Kidney (tissue), 22 donors: ENCODE measurements at places on chromosomes 2 and 18.

- DNase-seq = no peak
Observed at GRCh38 chr2:138622613-138623012, 121.0 kb downstream of the SPOPL start.

DNA sequence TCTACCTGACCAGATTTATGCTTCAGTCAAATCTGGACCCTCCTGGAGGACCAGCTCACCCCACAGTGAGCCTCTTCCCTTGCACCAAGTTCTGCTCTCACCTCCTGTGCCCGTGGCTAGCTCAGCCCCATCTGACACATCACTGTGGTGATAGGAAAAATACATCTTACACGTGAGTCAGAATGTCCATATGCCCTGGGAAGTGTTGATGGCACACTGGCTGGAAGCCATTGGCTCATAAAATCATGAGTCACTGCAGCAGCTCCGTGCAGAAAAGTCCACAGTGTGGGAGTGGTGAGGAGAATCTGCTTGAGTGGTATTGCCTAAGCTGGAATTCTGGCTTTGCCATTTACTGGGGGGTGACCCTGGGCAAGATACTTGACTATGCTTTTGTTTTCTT is 42.6 kb upstream of the RAPGEF4 start:
- DNase-seq = no peak

- no peak for DNase-seq
Observed at GRCh38 chr2:104476075-104476474, 377.8 kb upstream of the POU3F3 start.

DNA sequence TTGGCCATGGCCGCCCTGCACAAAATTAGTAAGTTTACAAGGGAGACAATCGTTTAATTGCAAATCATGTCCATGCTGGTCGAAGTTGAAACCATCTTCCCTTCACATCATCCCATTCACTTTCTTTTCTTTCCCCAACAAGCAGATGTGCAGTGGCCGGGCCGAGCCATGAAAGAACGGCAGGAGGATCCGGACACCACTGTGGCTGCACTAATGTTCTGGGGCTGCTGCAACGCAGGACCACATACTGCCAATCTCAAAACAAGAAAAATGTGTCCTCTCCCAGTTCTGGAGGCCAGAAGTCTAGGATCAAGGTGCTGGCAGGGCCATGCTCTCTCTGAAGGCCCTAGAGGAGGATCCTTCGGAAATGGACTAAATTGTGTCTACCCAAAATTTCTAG is 227.4 kb upstream of the MYT1L start:
- DNase-seq = no peak

DNA sequence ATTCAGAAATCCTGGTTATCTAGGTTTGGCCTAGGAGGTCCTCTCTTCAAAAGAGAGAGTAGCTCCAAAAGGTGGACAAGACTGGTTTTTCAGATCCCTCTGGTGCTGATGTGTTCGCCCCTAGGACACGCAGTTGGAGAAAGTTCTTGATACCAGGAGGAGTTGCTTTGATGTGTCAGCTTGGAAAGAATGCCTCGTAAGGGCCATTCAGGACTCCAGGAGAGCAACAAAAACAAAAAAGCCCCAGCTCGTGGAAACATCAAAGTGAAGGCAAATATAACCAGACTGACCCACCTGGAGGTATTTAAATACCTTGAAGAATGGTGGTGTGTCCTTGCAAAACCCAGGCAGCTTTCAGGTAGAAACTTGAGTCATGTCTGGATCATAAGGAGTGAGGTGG is 12.5 kb upstream of the LBH start:
- no peak for DNase-seq

GRCh38 chr2:1612391-1613077 is 131.8 kb downstream of the PXDN start:
- DNase-seq = peak; percentile 33

GRCh38 chr2:160156665-160157064 is 43.4 kb downstream of the ITGB6 start:
- DNase-seq = no peak
